ENCODE measurements at places on chromosomes 3 and 15.
A peak's percentile ranks its signal among the peaks of the same experiment; 100 is the strongest.

GRCh38 chr15:73051391-73051806 lies 864 bp upstream of the NEO1 start:
- no peak for DNase-seq

DNA sequence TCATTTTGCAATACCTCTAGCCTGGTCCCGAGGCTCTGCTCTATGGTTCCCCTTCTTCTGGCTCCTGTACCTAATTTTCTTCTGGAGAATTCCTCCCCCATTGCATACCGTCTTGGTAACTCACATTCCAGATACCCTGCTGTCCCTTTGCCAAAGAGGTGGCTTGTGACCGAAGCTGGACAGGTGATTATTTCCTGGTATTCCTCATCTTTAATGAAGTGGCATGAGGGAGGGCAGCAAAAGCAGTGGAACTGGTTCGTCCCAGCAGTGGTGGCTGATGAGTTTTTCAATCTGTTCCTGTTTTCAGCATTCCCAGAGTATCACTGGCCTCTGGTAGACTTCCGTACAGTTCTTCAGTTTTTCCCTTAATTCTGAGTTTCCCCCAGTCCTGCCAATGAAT lies 186.2 kb upstream of the CADPS start:
- no peak for DNase-seq

GRCh38 chr3:67011414-67012131 lies 13.5 kb downstream of the KBTBD8 start:
- DNase-seq: no peak

DNA sequence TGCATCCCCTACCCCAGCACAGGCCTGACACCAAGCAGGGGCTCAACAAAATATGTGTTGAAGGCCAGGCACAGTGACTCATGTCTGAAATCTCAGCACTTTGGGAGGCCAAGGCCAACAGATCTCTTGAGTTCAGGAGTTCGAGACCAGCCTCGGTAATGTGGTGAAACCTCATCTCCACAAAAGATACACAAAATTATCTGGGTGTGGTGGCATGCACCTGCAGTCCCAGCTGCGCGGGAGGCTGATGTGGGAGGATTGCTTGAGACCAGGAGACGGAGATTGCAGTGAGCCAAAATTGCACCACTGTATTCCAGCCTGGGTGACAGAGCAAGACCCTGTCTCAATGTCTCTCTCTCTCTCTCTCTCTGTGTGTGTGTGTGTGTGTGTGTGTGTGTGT lies 30.7 kb upstream of the CYP11A1 start:
- DNase-seq: no peak

- no peak for DNase-seq
Measured at GRCh38 chr3:17771177-17772017, 29.0 kb upstream of the TBC1D5 start.

GRCh38 chr15:72982714-72983113 lies 69.5 kb upstream of the NEO1 start:
- DNase-seq: no peak

GRCh38 chr3:72041511-72041910 lies 256.6 kb upstream of the PROK2 start:
- no peak for DNase-seq

GRCh38 chr15:68271854-68272471 lies 5.6 kb upstream of the FEM1B start:
- DNase-seq: peak; percentile 68

- DNase-seq: peak; percentile 57
Measured at GRCh38 chr3:73766599-73767381, 142.0 kb upstream of the PDZRN3 start.

DNA sequence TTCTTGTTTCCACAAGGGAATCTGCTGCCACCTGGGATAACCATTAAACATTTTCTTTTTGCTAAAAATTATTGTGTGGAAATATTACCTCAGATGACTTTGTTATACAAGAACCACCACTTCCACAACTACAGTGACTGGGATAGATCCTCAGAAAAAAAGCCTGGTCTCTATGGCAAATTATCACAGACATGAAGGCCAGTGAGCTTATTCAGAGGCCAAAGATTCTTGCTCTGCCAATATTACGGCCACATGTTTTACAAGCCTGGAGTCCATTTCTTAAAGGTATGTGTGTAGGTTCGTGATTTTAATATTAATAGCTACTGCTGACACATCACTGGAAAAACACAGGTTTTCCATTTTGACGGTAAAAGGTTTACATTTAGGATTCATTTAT lies 73.8 kb downstream of the MYO1E start:
- no peak for DNase-seq

DNA sequence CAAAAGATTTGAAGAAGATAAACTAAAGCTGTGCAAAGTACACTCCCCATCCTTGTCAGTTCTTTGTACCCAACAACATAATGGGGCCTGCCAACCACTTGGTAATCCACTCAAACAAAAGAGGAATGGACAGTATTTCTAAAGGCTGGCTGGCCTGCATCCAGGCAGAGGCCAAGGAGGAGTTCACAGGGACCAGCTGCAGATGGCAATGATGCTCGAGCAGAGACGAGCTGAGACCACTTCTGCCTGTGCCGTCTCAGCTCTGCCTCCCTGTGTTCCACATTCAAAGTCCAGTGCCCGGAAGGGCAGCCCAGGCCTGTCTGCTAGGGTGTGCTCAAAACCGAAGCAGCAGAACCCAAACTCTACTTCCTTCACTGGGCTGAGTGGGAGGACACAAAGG lies 14.3 kb downstream of the CXCR6 start:
- DNase-seq: no peak

DNA sequence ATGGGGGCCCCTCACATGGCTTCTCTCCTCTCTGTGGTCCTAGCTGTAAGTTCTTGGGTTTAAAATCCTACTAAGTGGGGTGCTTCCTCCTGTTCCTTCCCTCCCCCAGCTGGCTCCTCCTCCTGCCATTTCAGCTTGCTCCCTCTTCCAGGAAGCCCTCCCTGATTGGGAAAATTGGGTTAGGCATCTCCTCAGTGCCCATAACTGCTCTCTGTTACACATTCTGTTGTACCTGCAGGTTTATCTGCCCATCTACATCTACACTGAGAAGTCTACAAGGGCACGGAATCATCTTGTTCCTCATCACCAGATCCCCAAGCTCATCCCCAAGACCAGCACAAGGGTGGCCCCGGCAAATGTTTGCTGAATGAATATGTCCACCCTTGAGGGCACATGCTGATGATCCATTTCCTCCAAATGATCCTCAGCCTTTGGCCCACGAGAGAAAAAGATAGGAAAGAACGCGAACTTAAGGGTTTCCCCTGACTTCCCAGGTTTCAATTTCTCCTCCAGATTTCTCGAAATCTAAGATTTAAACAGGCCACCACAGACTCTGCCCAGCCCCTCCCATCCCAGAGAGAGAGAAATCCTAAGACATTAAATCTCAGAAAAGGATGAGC lies 3.9 kb downstream of the SEMA7A start:
- no peak for DNase-seq

DNA sequence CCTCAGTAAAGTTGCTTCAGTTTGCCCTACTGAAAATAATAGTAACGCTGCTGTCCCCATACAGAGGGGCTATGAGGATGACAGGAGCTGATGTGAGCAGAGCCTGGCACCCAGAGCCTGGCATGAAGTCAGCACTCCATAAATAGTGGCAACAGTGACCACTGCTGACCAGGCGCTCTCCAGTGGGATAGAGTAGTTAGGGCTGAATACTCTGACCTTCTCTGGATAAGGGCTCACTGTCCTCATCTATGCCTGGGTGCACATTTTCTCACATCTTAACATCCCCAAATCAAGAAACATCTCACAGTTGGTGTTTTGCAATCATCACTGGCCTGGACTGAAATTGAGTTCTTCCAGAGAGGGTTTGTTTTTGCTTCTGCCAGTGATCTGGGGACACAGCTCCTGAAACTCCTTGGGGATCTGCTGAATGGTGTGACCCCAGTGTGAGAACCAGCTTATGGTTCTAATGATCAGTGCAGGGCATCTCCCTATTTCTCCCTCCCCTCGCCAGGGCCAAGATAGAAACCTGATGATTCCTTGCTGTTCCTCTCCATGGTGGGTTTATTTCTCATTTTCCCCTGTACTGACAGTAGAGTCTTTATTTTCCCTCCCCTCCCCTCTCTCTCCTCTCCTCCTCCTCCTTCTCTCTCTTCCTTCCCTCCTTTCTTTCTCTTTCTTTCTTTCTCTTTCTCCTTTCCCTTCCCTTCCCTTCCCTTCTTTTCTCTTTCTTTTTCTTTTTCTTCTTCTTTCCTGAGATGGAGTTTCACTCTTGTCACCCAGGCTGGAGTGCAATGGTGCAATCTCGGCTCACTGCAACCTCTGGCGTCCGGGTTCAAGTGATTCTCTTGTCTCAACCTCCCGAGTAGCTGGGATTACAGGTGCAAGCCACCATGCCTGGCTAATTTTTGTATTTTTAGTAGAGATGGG lies 3.5 kb upstream of the PCSK6 start:
- no peak for DNase-seq

GRCh38 chr3:156211583-156211982 lies 91.2 kb downstream of the KCNAB1 start:
- DNase-seq: peak; percentile 9

GRCh38 chr15:41276831-41277230 lies 45.8 kb downstream of the CHP1 start:
- no peak for DNase-seq

GRCh38 chr3:33883538-33883950 lies 85.1 kb downstream of the PDCD6IP start:
- DNase-seq: no peak

- DNase-seq: no peak
Measured at GRCh38 chr15:47337836-47338235, 379.5 kb upstream of the SEMA6D start.

- peak; percentile 99 for DNase-seq
Measured at GRCh38 chr3:8443829-8444791, 57.5 kb upstream of the LMCD1 start.

DNA sequence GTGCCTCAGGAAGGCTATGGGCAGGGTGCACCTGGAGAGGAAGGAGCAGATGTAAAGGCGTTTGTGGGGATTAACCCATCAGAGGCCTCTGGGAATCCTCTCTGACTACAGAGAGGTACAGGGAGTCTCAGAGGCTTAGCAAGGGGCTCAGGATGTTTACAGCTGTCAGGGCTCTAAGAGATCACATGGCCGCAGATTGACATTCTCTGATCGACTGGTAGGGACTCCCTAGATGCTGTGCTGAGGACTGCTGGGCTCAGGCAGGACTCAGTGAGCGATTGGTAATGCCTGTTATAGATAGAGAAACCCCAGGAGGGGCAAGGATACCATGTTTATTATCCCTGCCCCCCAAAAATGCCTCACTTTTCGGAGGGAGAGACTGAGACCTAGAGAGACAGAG lies 103.5 kb downstream of the CORO2B start:
- no peak for DNase-seq

DNA sequence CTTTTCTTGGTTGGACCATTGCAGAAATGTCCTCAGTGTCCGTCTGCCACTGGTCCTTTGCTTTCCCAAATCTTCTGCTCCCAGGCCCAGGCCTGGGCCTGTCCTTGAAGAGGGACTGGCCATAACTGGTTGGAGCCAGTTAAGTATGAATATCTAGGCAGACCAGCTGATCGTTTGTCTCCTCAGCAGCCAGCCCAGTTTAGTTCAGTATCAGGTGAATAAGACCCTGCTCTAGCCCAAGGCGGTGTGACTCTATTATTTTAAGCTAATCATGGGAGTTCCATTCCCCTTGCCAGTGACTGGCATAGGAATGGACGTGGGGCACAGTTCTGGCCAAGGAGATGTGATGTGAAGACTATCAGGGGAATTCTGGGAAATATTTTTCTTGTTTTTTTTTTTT lies 73.9 kb upstream of the RASGRF1 start:
- DNase-seq: no peak

- no peak for DNase-seq
Measured at GRCh38 chr3:89504432-89504831, 397.0 kb downstream of the EPHA3 start.

DNA sequence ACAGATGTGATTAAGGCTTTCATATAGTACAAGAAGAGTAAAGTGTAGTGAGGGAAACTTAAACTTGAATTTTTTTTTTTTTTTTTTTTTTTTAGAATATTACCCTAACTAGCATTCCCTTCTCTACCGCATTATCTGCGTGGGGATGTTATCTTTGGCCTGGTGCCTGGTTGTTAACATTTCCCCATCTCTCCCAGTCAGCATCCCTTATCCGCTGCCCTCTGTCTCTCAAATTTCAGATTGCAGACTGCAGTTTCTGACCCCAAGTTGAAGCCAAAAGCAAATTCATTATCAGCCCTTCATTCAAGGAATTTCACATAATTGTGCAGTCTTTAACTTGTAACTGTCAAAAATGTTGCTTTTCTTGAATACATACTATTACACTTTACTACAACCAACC lies 353.0 kb downstream of the PLOD2 start:
- DNase-seq: no peak

DNA sequence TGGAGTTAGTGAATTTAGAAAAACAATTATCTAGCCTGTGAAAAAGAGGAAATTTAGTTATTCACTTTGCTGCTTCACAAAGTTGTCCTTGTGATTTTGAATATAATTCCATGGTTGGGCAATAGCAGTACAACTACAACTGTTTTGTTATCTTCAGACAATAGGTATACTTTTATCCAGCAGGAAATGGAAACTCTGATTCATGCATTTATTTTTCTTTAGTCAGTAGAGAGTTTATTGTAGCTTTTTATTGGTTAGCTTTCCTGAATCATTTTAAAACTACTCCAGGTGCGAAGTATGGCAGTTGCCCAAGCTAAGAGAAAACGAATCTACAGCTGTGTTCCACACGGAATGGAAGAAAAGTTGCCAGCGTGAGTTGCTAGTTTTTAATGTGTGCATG lies 80.3 kb downstream of the TM4SF4 start:
- no peak for DNase-seq

DNA sequence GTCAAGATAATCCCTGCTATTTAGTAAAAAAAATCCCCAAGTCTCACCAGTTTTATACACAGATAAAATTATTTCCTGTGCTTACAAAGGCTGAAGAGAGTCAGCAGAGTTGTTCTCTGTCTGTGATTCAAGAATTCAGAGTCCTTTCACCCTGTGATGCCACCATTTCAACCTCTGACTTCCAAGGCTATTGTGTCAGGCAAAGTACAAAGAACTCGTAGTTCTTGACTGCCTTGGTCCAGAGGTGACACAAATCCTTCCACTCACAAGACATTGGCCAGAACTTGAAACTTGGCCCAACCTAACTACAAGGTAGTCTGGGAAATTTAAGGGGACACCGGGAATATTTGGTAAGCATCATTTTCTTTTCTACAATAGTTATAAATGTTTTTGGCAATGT lies 34.9 kb upstream of the CMC1 start:
- DNase-seq: no peak

DNA sequence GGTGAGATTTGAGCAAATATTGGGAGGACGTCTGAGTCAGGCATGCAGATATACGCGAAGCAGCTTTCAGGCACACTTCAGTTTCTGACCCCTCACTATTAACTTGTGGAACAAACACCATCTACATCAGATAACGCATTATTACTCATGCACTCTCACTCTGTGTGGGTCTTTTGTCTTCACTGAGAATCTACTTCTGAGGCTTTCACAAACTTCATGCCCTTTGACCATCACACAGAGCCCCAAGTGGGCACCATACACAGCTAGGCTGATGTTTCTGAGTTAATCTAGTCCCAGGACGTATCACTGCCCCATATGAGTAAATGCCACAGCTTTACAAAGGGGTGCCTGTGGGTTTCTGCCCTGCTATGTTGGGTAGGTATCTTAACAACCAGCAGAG lies 39.6 kb upstream of the IP6K2 start:
- DNase-seq: no peak

GRCh38 chr3:141124715-141125114 lies 73.6 kb downstream of the SPSB4 start:
- DNase-seq: no peak

All from AG04449 (cell line).